ENCODE measurements at places on chromosomes 6 and 20. TPM values are rescaled to one million over a fixed set of nuclear protein-coding genes. Genes with fewer than 3 reads are reported as not detected.

DNA sequence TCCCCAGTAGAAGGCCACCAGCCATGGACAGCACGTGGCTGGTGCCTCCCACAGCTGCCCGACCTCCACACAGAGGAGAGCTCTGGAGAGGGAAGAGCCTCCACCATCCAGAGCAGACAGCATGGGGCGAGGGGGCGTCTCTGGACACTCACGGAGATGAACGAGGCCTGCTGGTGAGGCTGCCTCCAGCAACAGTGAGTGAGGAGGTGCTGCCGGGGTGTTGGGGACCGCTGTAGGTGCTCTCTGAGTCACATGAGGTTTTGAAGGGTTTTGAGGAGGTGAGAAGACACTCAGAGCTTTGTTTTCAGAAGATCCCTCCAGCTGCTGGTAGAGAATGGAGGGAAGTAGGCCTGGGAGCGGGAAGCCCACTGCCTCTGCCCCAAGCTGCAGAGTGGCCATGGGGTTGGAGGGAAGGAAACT is 65.6 kb downstream of the THBS2 start:
- peak; percentile 70 for DNase-seq

DNA sequence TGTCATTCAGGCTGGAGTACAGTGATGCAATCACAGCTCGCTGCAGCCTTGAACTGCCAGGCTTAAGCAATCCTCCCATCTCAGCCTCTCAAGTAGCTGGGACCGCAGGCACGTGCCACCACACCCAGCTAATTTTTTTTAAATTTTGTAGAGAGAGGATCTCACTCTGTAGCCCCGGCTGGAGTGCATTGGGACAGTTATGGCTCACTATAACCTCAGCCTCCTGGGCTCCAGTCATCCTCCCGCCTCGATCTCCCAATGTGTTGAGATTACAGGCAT is 86.5 kb downstream of the SERAC1 start:
- DNase-seq = no peak

DNA sequence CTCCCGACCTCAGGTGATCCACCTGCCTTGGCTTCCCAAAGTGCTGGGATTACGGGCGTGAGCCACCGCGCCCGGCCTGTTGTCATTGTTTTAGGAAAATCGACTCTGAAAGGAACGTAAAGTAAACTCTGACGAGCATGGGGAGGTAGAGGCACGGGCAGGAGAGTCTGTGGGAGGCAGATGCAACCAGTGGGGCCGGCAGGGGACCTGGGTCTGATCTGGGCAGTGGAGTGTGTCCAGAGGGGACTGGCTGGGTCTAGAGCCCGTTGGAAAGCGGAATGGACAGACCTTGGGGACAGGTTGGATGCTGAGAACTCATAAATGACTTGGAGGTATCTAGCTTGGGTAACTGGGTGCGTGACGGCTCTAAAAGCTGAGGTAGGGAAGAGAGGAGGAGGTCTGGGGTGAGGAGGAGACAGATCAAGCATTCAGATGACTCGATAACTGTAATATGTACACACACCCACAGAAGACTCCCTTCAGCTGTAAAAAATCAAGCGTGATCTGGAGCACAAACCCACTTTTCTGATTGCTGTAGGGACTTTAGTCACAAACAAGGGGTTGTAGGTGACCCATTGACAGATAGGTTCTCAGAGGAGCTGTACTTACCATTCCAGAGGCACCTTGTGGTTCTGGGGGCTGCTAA is 22.4 kb downstream of the MANBAL start:
- DNase-seq = no peak

GRCh38 chr6:33165581-33166258 is 26.5 kb downstream of the COL11A2 start:
- DNase-seq = no peak

GRCh38 chr20:19074828-19075516 is 137.5 kb upstream of the SLC24A3 start:
- peak; percentile 70 for DNase-seq

Gene TBC1D22B
- 18.2 TPM for total RNA-seq
